Glutamatergic neuron (in vitro differentiated cells): ENCODE measurements at places on chromosomes 3 and 15.

DNA sequence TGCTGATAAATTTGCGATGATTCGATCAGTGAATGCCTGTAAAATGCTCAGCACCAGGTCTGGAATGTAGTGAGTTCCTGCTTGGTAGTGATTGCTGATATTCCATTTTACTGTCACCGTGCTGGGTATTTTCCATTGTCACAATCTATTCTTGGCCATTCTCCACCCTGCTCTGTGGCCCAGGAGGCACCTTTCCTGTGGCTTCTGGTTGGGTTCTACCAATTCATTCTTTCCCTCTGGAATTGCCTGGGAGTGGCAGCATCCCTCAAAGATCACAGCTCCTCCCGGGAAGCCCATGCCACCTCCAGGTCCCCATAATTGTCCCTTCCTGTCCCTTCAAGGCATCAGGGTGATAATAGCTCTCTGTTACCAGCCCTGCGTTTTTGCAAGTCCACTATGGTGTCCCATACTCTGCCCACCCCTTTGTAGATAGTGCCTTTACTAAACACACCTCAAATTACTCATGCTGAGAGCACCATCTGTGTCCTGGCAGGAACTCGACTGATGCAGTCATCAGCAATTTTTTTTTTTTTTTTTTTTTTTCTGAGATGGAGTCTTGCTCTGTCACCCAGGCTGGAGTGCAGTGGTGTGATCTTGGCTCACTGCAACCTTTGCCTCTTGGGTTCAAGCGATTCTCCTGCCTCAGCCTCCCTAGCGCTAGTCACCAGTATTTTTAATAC lies 177.8 kb upstream of the PROK2 start:
- DNase-seq = no peak

DNA sequence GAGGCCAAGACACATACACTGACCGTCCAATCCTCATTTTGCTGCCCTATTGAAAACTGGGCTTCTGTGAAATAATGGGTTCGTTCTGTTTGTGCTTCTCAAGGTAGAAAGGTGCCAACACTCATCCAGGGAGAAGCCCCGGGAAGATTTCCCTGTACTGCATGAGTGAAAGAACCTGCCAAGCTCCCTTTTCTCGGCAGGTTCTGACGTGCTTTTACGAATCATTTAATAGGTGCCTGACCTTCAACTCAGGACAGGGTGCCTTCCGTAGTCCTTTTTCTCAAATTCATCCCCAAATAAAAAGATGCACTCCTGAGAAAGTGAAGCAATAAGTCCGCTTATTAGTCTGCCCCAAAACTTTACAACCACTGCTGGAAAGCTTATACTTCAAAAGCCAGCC lies 64.2 kb downstream of the B3GNT5 start:
- DNase-seq = no peak

DNA sequence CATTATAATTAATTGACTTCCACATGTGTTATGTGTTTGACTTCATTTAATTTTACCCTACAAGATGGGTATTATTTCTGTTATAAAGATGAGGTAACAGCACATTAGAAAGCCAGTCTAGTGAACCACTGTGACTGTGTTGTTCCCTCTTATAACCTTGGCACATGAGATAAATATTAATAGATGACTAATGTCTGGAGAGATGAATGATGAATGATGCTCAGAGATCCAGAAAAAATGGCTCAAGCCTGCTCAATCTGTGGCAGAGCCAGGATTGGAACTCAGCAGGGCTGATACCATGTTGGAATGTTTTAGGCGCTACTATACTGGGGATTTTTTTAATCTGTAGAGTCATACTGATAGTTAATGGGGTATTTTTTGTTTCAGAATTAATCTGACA lies 118.8 kb upstream of the PTX3 start:
- no peak for DNase-seq

GRCh38 chr3:184658223-184658928 lies 53.5 kb downstream of the MAGEF1 start:
- DNase-seq = no peak

GRCh38 chr15:25060996-25061620 lies 106.3 kb downstream of the SNRPN start:
- DNase-seq = no peak

DNA sequence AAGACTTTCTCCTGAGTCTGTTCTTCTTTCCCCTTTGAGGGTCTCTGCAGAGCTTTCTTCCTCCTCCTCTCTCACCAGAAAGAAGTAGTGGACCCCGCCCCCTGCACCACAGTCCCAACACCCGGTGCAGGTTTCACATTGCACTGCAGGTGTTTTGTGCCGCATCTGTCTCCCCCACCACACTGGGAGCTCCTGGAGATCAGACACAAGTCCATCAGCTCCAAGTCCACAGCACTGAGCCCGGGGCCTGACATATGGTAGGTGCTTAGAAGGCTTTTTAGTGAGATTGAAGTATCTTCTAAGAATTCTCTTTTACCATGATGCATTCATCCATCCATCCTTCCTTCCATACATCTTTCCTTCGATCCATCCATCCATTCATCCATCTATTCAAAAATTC lies 9.8 kb downstream of the STRA6 start:
- DNase-seq = no peak

- no peak for DNase-seq
Observed at GRCh38 chr3:46386205-46386604, 15.5 kb downstream of the CCR5 start.

GRCh38 chr3:81823882-81824395 lies 62.5 kb upstream of the GBE1 start:
- DNase-seq = no peak

GRCh38 chr3:189687475-189687874 lies 56.3 kb downstream of the TP63 start:
- no peak for DNase-seq

- no peak for DNase-seq
Observed at GRCh38 chr15:90478846-90479481, 50.8 kb upstream of the CRTC3 start.

DNA sequence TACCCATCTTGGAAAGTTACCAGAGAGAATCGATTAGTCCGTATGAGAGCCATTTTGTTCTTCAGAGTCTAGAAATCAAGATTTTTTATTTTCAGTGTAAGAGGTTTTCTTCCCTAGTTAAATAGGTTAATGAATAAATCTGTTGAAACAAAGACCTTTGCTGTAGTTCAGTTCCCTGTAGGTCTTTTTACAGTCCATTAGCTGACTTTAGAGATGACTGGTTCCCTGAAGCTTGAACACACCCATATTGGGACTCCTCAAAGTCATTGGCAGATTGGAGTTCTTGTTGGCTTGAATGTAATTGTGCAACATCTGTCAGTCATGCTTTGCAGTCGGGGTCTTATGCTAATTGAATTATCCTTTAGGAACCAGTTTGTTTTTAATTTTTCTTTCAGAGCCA lies 45.3 kb downstream of the SEMA6D start:
- DNase-seq = no peak

GRCh38 chr3:72490688-72491435 lies 357.4 kb downstream of the SHQ1 start:
- no peak for DNase-seq

GRCh38 chr3:123843668-123844067 lies 40.5 kb downstream of the MYLK start:
- no peak for DNase-seq

DNA sequence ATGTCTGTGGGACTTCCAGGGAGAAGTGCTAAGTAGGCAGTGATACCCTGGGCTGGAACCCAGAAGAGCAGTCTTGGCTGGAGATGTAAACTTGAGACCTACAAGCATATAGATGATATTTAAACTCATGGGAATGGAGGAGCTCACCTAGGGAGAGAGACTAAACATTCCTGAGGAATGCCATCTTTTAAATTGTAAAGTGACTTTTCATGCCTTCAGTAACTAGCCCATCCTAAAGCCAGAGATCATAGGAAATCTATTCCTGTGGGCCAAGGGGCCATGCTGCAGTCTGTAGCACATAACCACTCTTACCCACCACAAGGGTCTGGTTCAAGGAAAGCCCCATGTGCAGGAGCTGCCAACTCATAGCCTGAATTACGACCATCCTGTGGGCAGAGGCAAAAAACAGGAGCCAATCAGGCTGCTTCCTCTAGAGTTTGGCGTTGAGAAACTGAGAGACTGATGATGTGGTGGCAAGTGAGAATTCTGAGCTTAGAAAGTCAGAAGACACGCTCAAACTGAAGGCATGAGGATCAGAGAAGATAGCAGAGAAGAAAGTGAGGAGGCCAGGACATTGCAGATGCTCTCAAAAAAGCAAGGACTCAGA lies 37.5 kb downstream of the CTDSPL start:
- DNase-seq = no peak

GRCh38 chr15:92391640-92392039 lies 2.0 kb upstream of the ST8SIA2 start:
- DNase-seq = no peak

DNA sequence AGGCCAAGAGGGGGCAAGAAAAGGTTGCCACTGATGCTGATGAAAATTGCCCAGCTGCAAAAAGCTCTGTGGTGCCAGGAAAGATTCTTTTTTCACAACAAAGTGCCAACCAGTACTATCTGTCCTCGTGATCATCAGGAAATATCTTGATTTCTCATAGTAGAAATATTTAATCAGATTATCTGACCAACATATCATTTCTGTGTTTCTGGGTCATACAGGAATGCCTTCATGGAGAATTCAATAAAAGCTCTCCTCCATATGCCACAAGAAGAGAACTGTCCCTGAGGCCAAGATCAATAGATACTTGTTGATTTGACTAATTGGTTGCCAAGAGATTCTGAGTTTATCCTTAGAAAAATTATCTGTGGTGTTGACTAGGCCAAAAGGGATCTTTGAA lies 63.5 kb downstream of the FSIP1 start:
- DNase-seq = no peak

DNA sequence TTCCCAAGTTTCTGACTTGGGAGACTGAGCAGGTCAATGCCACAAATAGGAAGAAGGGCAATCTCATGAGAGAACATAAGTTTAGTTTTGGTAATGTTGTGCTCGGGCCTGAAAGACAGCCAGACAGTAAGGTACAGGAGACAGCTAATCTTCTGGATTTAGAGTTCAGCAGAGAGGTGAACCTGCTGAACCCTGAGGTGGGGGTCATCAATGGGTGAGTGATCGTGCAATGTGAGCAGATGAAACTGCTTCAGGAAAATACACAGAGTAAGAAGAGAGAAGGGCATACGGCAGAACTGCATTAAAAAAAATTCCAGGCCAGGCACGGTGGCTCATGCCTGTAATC lies 23.3 kb downstream of the RUBCN start:
- no peak for DNase-seq

DNA sequence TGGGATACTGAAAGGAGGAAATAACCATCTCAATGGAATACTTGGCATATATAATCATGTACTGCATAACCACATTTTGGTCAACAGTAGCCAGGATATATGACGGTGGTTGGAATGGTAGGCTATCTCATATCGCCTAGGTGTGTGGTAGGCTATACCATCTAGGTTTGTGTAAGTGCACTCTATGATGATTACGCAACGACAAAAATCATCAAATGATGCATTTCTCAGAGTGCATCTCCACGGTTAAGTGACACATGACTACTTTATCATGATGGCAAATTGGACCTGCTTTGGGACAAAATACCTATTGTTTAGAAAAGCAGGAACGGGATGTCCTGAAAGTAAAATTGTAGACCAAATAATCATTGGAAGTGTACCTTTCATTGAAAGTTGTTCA lies 2.8 kb downstream of the MYZAP start:
- no peak for DNase-seq

DNA sequence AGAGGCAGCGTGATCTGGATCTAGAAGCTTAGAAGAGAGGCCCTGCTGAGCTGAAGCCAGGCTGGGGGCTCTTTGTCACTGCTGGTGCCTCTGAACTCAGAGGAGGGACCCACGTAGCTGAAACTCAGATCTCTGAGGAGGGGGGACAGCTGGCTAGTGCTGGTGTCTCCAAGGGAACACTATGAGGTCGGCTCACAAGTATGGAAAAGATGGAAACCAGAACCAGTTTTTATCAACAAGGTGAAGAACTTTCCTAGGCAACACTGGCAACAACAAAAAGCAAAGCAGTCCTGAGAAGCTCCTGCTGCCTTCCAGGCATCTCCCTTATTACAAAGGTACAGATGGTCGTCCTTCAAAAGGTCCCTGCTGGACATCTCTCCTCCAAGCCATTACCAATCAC lies 27.0 kb upstream of the FSTL1 start:
- no peak for DNase-seq

DNA sequence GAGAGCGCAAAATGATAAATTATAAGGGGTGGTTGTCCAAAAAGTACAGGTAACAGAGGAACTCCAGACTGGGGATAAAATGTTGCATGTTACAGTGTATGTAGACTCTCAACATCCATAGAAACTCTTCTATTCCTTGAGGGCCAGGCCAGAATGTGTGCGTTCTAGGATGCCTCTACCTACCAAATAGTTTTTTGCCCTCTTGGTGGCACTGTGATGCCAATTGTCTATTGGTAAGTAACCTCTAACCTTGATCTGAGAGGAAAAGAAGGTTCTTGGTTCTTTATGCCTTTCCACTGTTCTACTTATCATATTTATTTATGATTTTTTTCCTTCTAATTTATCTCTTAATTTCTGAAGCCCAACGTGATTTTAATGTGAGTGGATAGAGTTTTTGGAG lies 424.6 kb downstream of the GRM7 start:
- no peak for DNase-seq

GRCh38 chr3:99895131-99895696 lies 77.6 kb downstream of the CMSS1 start:
- DNase-seq = no peak

GRCh38 chr15:94236608-94237007 lies 5.2 kb downstream of the MCTP2 start:
- DNase-seq = no peak

GRCh38 chr3:11717301-11717700 lies 73.6 kb upstream of the VGLL4 start:
- DNase-seq = no peak

DNA sequence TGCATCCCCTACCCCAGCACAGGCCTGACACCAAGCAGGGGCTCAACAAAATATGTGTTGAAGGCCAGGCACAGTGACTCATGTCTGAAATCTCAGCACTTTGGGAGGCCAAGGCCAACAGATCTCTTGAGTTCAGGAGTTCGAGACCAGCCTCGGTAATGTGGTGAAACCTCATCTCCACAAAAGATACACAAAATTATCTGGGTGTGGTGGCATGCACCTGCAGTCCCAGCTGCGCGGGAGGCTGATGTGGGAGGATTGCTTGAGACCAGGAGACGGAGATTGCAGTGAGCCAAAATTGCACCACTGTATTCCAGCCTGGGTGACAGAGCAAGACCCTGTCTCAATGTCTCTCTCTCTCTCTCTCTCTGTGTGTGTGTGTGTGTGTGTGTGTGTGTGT lies 30.7 kb upstream of the CYP11A1 start:
- no peak for DNase-seq

GRCh38 chr3:125011941-125012340 lies 43.9 kb downstream of the HEG1 start:
- DNase-seq = no peak

- DNase-seq = no peak
Observed at GRCh38 chr3:53604232-53604631, 109.8 kb downstream of the CACNA1D start.
